Lung microvascular endothelial cell (primary cell): ENCODE measurements at places on chromosomes 3 and 15. TPM values are rescaled to one million over a fixed set of nuclear protein-coding genes. Genes with fewer than 3 reads are reported as not detected.

PGBD4 gene
- 0.65 and 1.4 TPM in 2 replicates for total RNA-seq

PLSCR1 gene
- 58.0 and 70.4 TPM in 2 replicates for total RNA-seq

CEP19 gene
- total RNA-seq: 3.7 and 5.6 TPM in 2 replicates

BUB1B gene
- total RNA-seq: 3.0 and 10.5 TPM in 2 replicates

SLC22A13 gene
- total RNA-seq: under 0.01 TPM in 2 replicates

SST gene
- not detected in 2 replicates for total RNA-seq

TEX55 gene
- total RNA-seq: not detected in 2 replicates

CRYGS gene
- 0.87 and 1.2 TPM in 2 replicates for total RNA-seq

CYP1A1 gene
- total RNA-seq: 8.5 and 115 TPM in 2 replicates

DNA sequence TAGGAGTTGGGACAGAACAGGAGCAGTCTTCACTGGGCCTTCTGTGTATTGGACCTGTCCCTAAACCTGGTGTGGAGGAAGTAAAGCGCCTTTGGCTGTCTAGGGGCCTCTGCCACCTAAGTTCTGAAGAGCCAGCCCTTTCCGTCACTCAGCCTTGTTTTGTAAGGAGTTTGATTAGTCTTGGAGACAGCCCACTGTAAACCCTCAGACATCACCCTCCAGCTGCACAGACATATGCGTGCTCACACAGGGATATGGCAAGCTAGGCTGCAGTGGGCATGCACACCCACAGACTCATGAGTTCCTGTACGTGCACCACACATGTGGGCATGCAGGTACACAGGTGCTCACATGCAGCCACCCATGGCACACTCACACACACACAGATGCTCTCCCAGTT, 5.2 kb downstream of the PRKCD start:
- no peak for DNase-seq

- DNase-seq: no peak
Observed at GRCh38 chr3:33808559-33808958, 10.1 kb downstream of the PDCD6IP start.

DNA sequence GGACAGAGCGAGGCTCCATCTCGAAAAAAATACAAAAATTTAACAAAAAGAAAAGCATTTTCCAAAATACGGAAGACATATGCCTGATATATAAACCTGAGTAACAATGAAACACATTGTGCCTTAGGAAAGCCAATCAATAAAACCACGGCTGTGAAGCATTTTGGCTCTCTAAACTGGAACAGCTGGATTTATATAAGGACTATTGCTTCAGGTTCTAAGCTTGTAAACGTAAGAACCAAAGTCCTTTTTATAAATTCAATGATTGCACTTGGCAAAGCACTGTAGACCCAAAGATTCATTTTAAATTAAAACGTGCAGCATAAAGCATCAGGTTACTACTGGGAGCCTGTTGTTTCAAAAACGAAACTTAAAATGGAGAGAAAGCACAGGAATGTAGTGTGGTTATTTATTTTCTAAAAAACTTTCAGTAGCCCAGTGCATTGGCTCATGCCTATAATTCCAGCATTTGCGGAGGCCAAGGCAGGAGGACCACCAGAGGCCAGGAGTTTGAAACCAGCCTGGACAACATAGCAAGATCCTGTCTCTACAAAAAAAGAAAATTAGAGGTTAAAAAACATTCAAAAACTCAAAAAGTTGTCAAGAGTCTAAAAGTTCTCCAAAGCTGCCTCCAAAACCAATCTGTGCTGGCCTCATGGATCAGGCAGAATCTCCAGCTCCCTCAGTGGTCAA, 61.5 kb downstream of the USF3 start:
- DNase-seq: no peak

- no peak for DNase-seq
Observed at GRCh38 chr3:135068011-135068410, 273.0 kb downstream of the EPHB1 start.

DNA sequence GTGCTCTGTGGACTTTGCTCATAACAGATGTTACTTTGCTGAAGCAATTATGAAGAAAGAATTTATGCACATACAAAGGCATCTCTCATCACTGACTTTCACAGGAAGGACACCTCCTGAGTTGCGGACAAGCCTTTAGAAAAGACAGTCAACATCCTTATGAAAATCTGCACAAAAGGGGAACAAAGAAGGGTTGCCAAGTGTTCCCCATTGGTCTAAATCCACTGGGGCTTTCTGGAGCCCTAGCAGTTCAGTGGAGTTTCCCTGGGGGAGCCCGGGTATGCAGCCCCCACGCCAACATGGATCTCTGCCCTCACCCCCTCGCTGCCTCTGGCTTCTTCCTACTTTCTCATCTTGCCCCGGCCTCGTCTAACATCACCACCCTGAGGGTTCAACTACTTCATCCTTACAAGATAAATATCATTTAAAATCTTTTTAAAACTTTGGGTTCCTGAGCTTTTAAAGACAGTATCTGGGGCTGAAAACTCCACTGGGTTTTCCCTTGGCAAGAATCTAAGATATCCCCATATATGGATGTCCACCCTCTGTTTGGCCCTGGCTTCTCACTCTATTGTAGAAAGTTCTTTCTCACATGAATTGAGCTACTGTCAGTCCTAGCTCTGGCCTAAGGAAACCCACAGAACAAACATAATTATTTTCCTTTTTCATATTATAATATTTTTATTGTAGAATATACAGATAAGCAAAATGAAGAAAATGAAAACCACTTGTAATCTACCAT, 207.9 kb upstream of the RGMA start:
- no peak for DNase-seq

GRCh38 chr3:11603628-11604027, 40.1 kb downstream of the VGLL4 start:
- peak; percentile 66 for DNase-seq

- no peak for DNase-seq
Observed at GRCh38 chr3:94024385-94024784, 4.0 kb downstream of the STX19 start.

DNA sequence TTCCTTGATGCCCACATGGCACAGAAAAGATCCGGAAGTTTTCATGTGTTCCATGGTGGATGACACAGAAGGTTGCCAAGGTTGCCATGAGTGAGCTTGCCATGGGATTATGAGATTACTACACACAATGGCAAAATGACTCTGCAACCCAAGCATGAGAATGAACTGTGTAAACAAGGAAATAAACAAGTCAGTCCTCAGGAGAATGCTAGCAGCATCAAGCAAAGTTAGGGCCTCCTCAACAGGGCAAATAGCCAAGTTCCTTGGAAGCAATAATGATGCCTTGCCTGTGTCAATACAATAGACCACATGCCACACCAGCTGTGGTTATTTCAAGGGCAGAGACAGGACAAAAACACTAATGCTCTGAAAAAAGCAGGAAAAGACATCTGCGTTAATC, 41.8 kb downstream of the AQR start:
- DNase-seq: peak; percentile 72

DNA sequence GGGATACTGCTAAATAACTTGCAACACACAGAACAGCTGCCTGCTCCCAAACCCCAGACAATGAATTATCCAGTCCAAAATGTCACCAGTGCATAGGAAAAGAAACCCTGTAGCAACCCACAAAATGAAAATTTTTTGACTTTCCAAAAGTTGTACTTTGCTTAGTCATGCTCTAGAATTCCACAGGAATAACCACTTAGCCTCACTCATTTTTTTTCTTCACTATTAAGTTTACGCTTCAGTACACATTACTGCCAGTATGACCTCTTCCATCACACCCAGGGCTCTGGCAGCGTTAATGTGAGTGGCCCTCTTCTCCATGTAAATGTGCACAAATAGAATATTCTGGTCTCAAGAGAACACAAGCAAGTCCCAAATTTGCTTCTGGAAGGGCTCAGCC, 259.8 kb downstream of the MAGI1 start:
- no peak for DNase-seq

- DNase-seq: no peak
Observed at GRCh38 chr3:132209855-132210254, 107.4 kb upstream of the ACP3 start.

DNA sequence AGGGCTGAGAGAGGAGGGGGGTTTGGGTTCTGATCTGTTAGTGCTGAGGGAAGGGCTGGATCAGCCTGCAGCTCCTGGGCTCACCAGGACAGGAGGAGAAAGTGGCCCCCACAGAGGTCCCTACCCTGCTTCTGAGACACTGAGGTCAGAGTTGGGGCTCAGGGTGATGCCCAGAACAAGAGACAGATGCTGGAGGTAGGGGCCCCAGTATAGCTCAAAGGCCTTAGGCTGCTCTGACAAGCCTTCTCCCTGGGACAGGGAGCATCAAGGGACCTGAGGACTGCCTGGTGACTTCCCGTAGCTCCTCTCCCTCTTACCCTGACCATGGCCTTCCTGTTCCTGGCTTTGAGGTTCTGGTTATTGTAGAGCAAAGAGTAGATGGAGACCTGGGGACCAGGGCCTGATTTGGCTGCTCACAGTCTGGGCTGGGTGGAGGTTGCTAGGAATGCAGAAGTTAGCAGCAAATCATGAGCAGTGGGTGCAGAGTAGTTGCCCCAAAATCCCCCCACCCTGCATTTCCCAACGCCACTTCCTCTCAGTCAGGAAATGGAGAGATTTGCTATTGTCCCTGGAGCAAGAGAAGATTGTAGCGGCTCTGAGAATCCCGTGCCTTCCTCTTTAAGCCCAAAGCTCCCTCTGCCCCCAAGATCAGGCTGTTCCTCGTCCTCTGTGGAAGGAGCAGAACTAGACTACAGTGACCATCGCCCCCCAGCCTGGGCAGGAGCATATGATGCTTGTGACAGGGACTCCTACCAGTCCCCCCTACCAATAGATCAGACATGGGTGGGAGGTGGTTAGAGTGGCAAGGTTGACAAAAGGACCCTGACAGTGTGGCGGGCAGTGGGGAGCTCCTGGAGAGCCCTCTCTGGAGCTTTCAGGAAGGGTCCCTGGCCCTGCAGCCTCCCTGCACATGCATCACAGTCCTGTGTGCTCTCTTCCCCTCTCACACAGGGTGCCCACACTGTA, 47.4 kb upstream of the SEC22A start:
- no peak for DNase-seq

GRCh38 chr15:53114960-53115359, 324.8 kb upstream of the ONECUT1 start:
- DNase-seq: no peak
